ENCODE measurements at places on chromosomes 7 and 10.

DNA sequence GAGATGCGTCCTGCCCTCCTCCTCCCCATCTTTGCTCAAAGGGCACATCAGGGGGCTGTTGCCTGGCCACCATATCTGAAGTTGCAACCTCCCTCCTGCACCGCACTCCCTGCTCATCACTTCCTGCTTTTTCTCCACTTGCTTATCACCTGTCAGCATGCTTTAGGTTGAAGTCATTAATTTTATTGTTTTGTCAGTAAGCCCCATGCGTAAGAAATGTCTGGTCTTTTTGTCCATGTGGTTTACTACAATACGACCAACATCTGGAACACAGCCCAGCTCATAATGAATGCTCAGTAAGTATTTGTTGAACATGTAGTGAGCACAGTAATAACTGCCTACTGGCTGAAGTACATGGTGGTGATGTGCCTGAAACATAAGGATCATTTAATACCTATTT lies 71.6 kb upstream of the GJD4 start:
- no peak for DNase-seq

GRCh38 chr10:63210611-63211196 lies 77.6 kb downstream of the NRBF2 start:
- DNase-seq = no peak

DNA sequence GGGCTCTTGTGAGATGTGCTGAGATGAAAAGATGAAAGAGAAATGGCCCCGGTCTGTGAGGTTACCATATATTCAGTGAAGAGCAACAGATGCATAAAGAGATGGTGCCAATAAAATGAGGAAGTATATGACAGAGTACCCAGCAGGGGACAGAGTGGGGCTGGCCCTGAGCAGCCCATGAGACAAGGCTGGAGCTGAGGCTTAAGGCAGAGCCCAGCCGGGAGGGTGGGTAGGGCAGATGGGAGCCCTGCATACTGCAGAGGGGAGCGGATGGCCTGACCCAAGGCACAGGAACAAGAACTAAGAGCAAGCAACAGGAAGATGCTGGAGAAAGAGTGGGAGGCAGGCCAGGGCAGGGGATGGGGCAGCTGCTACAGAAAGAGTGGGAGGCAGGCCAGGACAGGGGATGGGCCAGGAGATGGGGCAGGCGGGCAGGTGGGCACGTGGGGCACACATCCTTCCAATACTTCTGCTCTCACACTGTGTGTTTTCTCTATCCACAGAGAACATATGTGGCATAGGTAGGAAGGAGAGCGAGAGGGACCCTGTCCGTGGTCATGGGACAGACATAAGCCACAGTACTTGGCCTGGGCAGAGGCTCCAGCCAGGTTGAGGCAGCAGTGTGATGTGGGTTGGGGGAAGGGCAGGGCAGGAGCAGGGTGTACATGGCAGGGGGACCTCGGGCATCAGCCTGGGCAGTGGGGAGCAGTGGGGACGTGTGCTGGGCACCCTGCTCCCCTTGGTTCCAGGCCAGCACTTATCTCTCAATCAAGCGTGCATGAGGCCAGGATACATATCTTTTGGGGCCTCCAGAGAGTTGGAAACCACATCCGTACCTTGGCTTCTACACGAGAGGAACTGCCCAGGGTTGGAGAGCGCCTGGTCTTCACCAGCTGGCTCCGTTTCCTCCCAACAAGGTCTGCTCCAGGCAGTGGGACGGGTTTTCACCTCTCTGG lies 91.6 kb upstream of the IKZF1 start:
- DNase-seq = no peak

DNA sequence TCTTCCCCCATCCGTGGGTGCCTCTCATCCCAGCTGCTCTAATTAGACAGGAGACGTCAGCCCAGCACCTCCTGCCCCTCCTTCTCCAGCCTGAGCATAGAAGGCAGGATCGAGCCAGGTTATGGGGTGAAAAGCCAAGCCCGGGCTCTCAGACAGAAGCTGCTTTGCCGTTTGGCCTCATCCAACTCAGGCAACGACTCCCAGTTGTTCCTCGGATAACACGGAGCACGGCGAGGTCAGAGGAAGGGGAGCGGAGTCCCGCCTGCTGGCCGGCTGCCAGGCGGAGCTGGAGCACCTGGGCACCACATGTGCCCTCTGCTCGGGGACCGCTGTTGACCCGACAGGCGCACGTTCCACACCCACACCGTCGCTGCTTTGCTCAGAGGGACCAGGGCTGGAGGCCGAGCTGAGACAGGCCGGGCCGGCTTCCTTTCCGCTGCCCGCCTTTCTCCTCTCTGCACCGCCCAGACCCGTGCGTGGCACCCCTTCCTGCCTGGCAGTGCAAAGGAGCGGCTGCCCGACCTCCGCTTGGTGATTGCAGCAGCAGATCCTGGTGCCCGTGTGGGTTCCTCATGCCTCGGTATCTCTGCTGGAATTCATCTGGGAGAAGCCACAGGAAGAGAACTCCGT lies 21.6 kb upstream of the UNCX start:
- DNase-seq = no peak

- no peak for DNase-seq
Measured at GRCh38 chr10:84196941-84197340, 2.6 kb downstream of the CDHR1 start.

- DNase-seq = no peak
Measured at GRCh38 chr10:98456043-98456570, 9.4 kb upstream of the HPS1 start.

DNA sequence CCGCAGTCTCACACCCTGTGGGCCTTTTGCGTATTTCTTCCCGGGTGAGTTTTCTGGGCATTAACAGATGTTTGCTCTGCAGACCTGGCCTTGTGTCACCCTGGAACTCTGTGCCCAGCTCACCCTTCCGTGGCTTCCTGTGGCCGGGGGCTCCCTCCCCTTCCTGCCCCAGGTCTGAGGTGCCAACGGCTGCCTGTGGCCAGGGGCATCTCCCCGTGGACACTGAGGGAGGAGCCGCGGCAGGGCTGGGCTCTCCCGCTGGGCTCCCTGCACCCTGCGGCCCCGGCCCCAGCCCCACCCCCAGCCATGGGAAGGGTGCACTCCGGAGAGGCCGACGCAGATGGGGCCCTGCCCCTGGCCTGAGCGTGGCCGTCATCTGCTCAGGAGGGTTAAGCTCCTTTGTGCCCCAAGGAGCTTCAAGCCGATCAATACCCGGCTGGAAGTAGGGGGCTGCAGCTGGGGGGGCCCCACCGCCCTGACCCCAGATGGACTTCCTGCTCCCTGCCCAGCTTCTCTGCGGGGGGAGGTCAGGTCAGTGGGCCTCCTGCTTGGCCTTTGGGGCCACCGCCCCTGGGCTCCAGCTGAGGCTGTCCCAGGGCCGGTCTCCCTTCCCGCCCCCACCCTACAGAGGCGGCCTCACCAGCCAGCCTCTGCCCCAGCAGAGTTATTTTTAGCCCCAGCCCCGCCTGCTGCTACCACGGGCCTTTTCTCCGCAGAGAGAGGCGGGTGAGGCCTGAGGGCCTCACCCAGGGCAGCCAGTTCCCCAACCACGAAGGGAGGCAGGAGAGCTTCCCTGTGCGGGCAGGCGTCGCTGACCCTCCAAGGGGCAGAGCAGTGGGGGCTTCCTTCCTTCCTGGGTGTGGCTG lies 24.2 kb downstream of the PWWP2B start:
- DNase-seq = peak; percentile 82
